ENCODE measurements at places on chromosomes 7 and 10.

DNA sequence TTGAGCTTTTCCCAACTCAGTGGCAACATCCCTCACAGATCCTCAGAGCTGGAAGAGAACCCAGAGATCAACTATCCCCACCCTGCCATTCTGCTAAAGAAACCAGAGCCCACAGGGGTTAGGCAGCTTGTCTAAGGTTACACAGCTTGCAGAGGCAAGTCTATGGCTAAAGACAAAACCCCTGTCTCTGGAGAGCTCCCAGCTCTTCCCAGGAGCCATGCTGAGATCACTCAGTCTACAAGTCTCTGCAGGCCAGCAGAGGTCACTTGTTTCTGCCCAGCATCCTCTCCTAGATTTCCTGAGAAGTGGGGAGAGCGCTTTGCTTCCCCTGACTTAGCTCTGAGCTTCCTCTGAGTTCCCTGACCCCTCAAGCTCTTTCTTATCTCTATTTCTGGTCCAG is 28.5 kb upstream of the LOXL4 start:
- no peak for DNase-seq

- DNase-seq: no peak
Measured at GRCh38 chr7:55343860-55344606, 21.1 kb upstream of the LANCL2 start.

DNA sequence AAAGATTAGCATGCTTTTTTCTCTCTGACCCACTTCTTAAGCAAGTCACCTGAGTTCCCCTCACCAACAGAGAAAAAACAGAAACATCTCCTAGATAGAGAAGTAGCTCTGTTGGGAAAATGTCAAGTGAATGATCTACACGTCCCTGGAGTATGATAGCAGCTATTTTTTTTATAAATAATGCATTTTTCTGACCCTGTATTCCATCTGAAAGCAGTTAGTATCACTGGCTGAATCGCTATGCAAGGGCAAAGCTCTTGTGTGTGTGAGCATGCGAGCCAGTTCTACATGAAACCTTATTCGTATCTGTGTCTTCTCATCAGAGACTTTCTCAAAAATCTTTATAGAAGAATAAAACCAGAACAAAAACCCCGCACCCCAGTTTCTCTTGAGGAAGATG is 8.2 kb downstream of the ANKMY2 start:
- DNase-seq: no peak

- DNase-seq: no peak
Measured at GRCh38 chr7:51015581-51015980, 232.9 kb upstream of the GRB10 start.

DNA sequence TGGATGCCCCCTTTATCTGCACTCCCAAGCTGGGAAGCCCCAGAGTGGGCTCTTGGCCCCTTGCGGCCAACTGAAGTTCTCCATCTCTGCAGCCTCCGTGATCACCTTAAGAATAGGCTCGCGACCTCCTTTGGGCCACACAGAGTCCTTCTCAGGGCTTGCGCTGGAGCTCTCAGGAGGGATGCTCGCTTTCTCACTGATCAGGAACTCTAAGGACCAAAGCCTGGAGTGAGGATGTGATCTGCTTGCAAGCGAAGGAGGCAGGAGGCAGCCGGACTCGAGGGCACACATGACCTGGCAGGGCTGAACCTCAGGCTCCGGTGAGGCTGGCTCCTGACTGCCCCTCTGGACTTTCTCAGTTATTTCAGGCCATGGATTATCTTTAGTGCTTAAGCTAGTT is 192.1 kb upstream of the MKI67 start:
- DNase-seq: no peak

GRCh38 chr7:69844264-69844868 is 246.1 kb downstream of the AUTS2 start:
- DNase-seq: no peak

DNA sequence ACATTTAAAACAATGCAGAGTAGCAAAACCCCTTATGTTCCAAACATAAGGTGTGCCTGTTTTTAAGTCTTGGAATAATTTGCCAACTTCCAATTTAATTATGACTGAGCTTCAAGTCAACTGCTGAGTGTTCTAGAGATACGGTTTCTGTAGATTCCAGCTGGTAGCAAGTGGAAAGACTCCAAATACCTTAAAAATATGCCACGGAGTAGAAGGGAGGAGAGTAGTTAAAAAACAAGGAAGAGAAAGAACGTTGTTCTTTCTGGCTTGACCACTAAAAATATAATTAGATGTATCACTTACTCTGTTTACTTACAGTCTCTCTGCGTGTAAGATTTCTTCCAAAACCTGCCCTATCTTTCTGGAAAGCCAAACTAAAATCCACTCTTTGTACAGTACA is 24.5 kb upstream of the ABLIM1 start:
- no peak for DNase-seq

DNA sequence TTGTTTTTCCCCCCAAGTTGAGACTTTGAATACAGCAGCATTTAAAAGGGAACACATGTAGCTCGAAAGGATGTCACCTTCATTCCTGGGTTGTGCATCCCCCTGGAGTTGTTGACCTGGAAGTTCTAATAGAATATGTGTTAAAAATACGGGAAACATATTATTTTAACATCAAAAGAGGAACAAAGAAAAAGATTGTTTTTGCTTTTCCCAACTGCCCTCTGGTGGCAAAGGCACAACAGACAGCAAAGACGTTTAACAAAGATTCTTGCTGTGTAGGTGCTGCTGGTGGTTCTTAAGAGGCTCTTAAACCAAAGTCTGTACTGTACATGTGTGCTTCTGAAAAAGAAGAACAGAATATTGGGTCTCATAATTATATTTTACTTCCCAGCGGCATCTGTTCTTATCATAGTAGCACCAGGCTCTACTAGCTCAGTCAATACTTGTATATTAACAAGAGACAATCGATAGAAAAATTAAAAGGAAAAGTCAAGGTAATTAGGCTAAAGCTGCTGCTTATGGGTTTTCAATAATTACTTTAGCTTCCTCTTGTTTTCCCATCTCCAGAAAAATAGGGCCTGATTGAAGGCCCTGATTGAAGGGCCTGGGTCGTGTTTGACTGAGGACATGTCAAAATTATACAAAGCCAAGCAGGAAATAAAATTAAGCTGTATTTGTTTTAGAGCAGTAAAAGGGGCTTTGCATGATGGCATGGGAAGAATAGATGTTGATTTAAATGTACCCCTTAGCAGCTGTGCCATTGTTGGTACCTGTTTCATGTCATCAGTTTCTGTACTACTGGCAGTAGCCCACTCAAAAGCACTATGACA is 384.2 kb upstream of the LRGUK start:
- no peak for DNase-seq

DNA sequence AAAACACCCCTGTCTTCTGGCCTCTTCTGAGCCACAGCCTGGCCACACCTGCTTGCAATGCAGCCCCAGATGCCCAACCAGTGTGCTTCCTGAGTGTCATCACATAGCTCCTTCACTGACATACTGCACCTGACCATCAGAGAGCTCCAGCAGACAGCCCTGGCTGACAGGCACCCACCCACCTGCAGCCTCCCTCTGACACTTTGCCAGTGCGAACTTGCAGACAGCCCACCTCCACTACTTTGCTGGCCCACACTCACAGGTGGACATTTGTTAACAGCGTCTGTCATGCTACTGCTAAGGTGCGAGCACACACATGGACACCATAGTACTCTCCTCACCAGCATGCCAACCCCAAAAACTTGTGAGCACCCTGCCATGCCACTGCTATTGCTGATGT is 740.1 kb downstream of the DNAJB9 start:
- DNase-seq: no peak

DNA sequence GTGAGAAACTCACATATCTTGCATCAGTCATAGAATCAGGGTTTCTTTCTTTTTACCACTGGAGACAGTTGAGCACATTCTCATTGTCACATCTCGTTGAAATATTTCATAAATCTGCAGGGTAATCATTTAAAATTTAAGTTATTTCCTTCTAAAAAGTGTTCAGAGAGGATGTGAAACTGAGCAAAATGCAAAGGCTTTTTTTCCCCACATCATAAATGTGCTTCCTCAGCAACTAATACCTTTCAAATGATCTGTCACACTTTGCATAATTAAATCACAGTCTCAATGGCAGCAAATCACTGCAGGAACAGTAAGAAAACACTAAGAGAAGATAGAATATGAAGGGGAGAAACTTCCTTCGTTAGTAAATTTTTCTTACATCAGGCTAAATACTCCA is 187.5 kb downstream of the EVX1 start:
- no peak for DNase-seq

GRCh38 chr10:78321000-78321399 is 287.3 kb downstream of the RPS24 start:
- DNase-seq: no peak

DNA sequence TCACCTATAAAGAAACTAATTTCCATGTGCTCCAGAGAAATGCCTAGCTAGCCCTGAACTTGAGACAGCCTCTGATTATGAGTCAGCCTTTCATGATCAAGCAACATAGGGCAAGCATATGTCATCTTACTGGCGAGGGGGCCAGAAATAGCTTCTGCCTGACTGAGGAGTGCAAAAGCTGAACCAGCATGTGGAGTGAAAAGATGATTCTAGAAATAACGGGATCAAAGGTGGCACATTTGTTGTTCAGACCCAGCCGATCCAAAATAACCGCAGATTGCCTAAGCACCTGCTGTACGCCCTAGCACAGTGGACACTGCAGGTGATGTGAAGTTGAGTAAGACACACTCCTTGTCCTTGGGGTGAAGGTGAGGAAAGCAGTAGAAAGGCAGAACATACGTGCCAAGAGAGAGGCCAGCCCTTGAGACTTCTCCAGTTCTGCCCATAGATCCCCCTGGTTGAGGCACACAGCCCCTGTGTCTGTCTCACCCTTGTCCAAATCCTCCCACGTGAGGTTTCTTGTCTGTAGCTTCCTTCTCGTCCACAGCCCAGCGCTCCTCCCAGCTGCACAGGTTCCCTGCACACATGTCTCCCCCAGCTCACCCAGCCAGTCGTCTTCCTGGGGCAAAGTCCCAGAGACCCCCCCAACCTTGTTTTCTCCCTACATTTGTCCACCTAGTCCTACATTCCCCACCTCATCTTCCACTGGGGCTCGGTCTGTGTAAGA is 2.8 kb upstream of the BCL7B start:
- peak; percentile 60 for DNase-seq

DNA sequence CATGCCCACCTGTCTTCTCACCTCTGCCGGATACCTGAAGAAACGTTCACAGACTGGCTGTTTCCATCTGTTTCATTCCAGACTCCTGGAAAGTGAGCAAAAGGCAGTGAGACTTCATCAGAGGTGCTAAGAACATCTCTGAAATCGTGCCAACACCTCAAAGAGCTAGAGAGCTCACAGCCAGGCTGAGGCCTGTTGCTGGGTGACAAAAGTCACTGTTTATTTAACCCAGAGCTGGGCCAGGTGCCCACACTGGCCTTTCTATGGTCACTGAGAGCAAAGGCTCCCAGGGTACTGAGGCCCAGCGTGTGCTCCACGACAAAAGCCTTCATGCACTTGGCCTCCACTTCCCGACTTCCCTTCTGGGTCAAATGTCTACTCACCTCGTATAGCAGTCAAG is 3.7 kb upstream of the NANOS1 start:
- DNase-seq: no peak

DNA sequence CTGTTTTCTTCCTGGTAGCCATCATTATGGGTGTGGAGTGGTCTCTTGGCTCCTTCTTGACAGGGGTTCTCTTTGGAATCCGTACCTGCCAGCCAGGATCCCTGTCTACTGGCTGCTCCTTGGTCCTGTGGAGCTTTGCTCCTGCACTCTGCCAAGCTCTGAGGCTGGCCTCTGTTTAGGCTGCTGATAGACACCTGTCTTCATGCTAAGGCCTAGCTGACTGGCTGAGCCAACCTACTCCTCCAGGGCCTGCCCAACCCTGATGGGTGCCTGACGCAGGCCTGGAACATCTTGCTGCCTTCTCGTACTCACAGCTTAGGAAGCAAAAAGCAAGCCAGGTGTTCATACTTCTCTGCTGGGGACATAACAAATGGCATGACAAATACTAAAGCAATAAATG is 333.6 kb upstream of the ZNF32 start:
- no peak for DNase-seq

DNA sequence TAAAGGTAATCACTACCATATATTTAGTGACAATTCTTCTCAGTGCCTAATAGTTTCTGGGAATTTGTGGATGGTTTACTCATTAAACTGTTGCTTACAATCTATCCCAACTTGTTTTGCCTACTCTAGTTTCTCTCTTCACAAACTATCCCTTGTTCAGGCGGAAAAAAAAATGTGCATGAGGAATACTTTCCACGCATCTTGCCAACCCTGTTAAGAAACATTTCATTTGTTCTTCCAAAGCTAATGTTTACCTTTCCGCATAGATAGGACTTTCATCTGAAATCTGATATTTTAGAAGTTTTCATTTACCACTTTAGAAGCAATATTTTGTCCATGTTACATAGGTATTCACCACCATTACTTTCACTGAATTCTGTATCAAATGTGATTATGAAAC is 191.9 kb downstream of the MDFIC start:
- no peak for DNase-seq

DNA sequence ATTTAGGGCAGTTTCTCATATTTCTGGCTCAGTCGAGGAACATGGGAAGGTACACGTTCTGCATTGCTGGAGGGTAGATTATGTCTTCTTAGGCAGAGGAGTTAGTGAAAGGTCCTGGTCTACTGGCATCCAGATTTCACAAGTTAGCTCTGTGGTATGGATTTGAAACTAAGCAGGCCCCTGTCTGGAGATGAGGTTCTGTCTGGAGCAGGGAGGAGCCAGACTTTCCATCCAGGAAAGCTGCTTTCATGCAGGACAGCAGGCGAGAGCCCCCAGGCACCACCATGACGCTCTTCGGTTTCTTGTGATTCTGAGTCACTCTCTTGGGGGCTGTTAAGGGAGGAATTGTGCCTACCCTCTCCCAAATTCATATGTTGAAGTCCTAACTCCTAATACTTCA is 184.3 kb downstream of the KIAA1217 start:
- no peak for DNase-seq

- no peak for DNase-seq
Measured at GRCh38 chr10:120684226-120684625, 166.9 kb upstream of the WDR11 start.

GRCh38 chr7:44486693-44487092 is 3.8 kb downstream of the NUDCD3 start:
- no peak for DNase-seq

GRCh38 chr7:132723506-132724081 is 147.3 kb upstream of the PLXNA4 start:
- no peak for DNase-seq

DNA sequence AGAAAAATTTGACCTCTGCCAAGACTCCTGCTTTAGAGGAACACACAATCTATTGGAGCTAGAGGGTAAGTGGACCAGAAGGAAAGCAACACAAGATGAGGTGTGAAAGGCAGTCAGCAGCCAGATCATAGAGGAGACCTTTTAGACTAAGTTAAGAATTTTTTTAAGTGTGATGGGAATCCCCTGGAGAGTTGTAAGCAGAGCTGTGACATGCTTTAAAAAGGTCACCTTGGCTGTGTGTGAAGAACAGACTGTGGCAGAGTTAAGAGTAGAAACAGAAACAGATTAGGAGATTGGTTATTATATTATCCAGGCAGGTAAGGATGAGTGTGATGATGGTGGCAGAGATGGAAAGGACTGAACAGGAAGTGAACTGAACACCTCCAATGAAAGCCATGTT is 23.5 kb downstream of the CPEB3 start:
- DNase-seq: no peak

- no peak for DNase-seq
Measured at GRCh38 chr10:43384252-43385221, 13.1 kb downstream of the FXYD4 start.

- no peak for DNase-seq
Measured at GRCh38 chr10:3460420-3461128, 288.0 kb upstream of the PITRM1 start.

GRCh38 chr7:27165089-27165995 is at the start of gene HOXA9:
TSS of gene HOXA9 (minus strand) at chr7:27165537. CDS start at chr7:27165457, 80 bp downstream.
- DNase-seq: no peak

GRCh38 chr10:3749600-3749999 is 35.4 kb downstream of the KLF6 start:
- no peak for DNase-seq

All from AG09319 (cell line).